ENCODE measurements at places on chromosomes 3 and 15.

GRCh38 chr15:33675246-33675645 lies 293.1 kb upstream of the CHRM5 start:
- DNase-seq, result no peak

GRCh38 chr15:40098489-40099261 lies 10.0 kb downstream of the BMF start:
- no peak for DNase-seq

GRCh38 chr15:70137967-70138366 lies 40.2 kb upstream of the TLE3 start:
- no peak for DNase-seq

- no peak for DNase-seq
These were observed 41.7 kb downstream of the GPR176 start for GRCh38 chr15:39878406-39878785.

- DNase-seq, result no peak
These were observed 31.8 kb upstream of the HHATL start for GRCh38 chr3:42734263-42734860.

- DNase-seq, result no peak
These were observed 32.2 kb upstream of the FMN1 start for GRCh38 chr15:33226559-33227181.

DNA sequence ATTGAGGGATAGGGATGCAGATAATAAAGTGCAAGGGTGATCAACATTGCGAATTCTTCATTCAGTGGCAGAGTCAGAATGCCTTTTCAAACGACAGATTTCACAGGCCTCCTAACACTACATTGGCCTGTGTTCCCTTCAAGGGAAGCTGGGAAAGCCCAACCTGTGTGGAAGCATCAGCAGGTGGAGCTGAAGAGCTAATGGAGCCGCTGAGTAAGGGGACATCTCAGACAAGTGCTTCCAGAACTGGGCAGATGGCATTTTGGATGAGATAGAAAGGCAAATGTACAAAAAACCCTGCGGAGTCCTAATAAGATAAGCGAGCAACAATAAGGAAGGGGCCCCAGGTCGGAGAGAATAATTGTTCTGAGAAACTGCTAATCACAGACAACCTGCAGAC lies 8.5 kb upstream of the SLC24A5 start:
- no peak for DNase-seq

- no peak for DNase-seq
These were observed 86.6 kb downstream of the TOP2B start for GRCh38 chr3:25578059-25578458.

GRCh38 chr3:52397676-52398399 lies 47.1 kb downstream of the SEMA3G start:
- no peak for DNase-seq

DNA sequence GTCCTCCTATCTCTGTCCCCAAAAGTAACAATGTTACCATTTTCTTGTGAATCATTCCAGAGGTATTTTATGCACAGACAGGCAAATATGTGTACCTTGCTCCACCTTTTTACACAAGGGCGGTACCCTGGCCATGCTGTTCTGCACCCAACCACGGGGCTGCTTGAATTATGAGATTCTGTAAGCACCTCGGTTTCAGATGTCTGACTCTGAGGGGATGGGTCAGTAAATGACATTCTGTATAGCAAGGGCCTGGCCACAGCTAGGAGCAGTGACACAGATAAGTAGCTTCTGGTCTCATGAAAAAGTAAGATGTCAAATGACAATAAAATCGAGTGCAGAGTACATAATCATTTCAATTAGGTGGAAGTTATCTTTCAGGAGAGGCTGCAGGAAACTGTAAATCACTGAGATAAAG lies 30.4 kb upstream of the FLNB start:
- DNase-seq, result no peak

- DNase-seq, result no peak
These were observed 12.4 kb downstream of the GORASP1 start for GRCh38 chr3:39094851-39095677.

- DNase-seq, result no peak
These were observed 97.2 kb upstream of the CTNNB1 start for GRCh38 chr3:41102053-41102556.

DNA sequence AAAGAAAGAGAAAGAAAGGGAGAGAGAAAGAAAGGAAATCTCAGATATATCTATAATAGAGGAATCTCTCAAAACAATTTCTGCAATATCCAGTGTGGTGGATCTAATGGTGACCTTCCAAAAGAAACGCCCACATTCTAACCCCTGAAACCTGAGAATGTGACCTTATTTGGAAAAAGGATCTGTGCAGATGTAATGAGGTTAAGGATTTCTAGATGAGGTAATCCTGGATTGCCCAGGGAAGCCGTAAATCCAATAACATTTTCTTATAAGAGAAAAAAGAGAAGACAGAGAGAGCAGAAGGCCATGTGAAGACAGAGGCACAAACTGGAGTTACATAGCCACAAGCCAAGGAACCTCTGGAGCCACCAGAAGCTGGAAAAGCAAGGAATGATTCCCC lies 307.6 kb downstream of the ZBTB20 start:
- DNase-seq, result no peak

DNA sequence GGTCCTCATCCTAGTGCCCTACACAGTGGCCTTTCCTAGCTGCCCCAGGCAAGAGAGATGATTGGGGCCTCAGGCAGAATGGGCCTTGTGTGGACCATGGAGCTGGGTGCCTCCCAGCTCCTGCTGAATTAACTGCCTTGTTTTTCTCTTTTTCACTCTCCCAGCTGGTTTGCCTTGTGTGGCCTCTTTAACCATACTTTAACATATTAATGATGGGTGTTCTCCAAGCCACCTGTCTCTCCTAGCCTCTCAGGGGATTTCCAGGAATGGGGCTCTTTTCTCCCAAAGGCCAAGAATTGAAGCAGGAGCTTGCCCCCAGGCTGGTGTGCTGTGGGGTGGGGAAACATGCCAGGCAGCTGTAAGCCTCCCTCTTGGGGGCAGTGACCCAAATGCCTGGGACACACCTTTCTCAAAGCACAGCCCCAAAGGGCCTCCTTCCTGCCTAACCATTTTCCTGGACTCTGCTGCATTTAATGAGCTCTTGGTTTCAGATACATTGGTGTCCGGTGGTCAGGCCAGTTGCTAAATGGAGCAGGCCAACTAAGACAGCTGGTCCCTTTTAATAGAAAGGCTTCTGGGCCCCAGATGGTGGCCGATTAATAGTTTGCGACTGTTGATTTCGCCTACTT lies 5.6 kb downstream of the ALPK3 start:
- DNase-seq, result no peak

- DNase-seq, result no peak
These were observed 77.8 kb upstream of the PLXND1 start for GRCh38 chr3:129684270-129684669.

GRCh38 chr3:153599685-153600084 lies 437.7 kb downstream of the RAP2B start:
- DNase-seq, result no peak

DNA sequence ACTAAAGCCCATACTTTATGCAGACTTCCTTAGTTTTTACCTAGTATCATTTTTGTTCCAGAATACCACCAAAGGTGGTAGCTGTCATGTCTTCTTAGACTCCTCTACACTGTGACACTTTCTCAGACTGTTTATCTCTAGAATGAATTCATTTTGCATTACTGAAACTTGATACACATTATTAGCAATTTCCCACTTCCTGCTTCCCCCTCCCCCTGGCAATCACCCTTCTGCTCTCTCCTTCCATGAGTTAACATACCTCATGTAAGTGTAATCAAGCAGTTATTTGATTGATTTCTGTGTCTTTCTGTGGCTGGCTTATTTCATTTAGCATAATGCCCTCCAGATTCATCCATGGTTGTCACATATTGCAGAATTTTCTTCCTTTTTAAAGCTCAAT lies 204.9 kb downstream of the STAG1 start:
- no peak for DNase-seq

DNA sequence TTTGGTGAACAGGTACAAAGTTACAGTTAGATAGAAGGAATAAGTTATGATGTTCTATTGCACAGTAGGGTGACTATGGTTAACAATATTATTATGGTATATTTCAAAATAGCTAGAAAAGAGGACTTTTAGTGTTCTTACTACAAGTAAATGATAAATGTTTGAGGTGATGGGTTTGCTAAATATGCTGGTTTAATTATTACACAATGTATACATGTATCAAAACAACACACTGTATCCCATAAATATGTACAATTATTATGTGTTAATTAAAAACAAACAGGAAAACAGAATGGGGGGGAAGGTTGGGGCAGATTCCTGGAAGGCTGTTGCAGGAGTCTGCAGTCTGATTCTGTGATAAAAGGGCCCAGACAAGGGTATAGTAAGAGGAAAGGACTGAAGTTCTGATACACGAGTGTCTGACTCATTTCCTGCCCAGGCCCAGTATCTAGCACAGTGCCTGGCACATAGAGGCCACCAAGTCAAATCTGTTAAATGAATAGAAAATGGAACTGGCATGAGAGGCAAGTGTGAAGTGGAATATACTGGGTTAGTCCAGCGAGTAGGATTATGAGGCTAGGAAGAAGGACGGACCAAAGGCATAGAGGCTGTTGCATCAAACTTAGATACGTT lies 7.2 kb upstream of the ENTPD3 start:
- DNase-seq, result no peak

DNA sequence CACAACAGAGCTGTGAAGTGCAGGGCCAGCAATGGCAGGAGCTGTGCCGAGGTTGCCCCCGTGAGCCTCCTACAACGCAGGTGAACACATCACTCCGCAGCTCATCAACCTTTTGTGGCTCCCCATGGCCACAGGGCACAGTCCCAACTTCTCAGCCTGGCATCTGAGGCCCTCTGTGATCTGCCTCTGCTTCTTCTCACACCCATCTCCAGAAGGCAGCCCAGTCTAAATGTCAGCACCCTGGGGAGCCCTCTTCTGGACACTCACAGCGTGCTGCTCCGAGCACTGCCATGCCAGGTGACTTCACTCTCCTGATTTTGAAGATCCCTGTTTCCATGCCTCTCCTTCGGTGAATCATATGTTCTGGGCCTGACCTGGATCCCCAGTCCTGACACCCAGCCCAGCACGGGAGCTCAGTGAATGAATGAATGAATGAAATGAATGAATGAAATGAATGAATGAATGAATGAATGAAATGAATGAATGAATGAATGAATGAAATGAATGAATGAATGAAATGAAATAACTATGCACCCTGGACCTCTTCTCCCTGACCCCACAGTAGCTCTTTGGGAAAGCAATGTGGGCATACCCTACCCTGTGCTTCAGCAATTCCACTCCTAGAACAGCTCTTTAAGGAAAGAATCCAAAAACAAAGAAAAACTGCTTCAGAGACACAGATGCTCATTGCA lies 17.9 kb upstream of the SKIC8 start:
- no peak for DNase-seq

DNA sequence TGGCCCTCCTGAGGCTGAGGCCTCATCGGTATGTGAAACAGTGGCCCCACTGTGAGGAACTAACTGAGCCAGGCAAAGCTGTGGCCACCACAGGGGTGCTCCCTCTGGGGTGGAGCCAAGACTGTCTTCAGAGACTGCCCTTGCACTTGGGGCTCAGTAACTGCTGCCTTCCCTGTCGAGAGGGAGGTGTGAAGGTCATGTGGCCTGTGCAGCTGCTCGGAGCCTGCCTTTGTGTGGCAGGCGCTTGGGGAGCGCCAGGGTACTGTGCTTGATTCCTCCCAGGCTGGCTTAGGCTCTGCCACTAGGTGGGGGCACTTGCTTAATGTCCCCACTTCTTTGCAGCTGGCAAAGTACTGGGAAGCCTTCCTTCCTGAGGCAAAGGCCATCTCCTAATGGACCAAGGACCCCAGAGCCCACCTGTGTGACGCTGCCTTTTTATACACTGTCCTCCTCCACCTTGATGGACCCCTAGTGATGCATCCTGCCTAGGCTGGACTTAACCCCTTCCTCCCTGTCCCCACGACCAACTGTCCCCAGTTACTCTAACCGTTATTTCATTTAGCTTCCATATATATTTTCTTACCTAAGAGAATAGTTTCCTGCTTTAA lies 14.2 kb upstream of the SNX22 start:
- no peak for DNase-seq

- DNase-seq, result no peak
These were observed 200.1 kb upstream of the ZNF717 start for GRCh38 chr3:75985432-75985831.

DNA sequence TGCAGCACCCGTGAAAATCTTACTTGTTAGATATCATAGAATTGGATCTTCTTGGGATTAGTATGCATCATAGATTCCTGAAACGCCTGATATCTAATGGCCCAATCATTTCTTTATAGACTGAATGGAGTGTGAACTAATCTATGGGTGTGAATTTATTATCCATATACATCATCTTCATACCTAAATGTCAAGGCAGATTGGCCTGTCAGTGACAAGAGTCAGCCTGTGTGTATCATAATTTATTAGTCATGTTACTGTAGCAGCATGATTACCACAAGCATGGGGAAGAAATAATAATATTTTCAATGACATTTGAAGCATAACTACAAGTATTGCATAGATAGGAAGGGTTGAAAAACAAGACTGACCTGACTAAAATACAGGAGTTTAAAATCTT lies 235.8 kb downstream of the RAP2B start:
- no peak for DNase-seq

DNA sequence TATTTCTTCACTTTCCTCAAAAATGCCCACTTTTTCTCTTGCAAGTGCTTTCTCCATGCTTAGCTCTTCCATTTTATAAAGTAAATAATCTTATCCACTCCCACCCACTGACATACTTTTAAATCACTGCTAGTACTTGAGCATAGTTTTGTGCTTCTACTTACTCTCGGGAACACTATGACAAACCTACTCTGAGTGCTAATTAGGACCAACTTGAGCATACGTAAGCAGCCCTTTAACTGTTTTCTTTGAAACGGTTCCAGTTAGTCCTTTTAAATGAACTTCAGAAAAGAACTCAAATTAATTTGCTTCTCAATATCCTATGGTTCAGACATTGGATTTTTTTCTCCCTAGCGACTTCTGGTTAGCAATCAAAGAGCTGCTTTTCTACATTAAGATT lies 280.0 kb upstream of the SOX2 start:
- no peak for DNase-seq

DNA sequence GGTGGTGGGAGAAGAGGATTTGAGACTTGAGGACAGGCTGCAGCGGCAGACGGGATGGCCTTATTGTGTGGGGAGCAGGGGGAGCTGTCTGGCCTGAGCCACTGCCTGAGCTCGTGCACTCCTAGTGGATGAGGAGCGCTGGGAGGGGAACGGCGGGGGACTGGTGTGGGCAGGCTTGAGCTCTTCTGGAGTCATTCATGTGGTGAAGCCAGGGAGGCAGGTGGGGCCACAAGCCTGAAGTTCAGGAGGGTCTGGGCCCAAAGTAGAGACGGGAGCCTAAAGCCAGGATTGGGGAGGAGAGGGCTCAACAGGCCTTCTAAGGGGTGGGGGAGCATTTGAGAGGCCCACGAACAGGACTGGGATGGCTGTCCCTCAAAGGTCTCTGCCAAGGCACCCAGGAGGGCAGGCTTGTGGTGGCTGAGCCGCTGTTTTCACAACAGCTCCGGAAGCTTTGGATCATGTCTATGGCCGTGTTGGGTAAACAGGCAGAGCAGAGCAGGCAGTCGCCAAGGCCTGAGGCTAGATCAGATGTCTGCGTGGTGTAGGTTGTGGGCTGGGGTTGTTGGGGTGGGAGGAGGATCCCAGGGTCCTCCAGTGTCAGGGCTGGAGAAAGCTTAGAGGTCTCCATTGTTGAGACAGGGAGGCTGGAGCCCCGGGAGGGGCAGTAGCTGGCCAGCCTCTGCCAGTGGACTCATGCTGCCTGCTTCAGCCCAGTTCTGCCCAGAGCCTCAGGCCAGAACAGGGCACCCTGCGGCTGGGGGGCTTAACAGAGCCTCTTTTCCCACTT lies 8.2 kb downstream of the PRKCD start:
- DNase-seq, result no peak

Measured in omental fat pad (tissue), 4 donors.